ENCODE measurements at places on chromosomes 11 and 22.

DNA sequence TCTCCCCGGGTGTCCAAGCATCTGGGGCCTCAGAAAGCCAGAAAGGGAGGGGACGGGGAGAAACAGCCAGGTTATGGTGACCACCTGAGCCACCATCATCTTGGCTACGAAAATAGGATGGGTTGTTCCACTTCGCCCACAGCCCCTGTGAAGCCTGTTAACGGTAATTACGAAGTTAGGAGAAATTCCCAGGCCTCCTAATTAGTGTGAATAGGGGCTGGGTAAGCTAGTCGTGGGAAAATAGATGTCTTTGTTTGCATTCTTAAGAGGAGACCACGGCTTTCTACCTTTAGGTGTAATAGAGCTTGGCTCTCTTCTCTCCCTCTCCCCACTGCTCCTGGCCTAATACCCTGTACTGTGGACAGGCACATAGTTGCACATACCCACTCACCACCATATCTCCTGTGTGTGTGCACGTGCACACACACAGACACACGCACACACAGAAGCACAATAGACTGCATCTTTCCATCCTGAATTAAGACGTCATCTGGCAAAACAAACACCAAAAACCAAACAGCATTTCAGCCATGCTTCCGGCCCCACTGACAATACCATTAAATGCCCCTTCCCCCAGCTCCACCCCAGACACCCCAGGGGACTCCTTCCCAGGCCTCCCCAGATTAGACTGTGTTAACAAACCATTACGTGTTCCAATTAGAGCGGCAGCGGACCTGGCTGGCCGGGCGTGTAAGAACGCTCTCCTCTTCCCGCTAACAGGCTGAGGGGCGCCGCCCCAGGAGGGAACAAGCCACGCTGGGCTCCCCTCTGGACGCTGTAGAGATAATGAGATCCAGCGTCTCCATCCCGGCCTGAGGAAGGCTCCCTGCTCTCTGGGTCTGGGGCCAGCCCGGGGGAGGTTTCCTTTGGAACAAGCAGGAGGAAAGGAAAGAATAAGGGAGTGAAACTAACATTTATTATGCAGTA lies 72.8 kb downstream of the TP53I11 start:
- no peak for DNase-seq

- DNase-seq = no peak
Observed at GRCh38 chr22:44881624-44882023, 128.2 kb downstream of the PHF21B start.

DNA sequence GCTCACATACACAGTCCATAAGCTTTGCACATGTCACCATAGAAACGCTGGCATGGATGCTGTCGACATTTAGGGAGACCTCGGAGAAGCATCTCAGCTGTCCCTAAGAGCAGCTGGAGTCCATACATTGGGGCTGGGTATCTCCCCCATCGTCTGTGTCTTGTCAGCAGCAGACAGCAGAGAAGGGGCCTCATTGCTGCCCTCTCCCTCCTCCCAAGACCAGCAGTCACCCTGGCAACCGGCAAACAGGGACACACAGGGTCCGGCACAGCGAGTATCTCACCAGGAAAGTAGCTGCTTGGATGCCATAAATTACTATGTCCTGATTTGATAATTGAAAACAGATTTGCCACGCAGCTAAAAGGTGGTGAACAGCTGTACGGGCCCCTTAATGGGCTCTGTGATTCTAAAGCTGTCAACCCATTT lies 84.4 kb downstream of the CD44 start:
- DNase-seq = peak; percentile 81

GRCh38 chr11:61871158-61871597 lies 20.2 kb downstream of the FADS3 start:
- DNase-seq = peak; percentile 74

GRCh38 chr22:27372969-27373670 lies 428.4 kb downstream of the MN1 start:
- DNase-seq = no peak

DNA sequence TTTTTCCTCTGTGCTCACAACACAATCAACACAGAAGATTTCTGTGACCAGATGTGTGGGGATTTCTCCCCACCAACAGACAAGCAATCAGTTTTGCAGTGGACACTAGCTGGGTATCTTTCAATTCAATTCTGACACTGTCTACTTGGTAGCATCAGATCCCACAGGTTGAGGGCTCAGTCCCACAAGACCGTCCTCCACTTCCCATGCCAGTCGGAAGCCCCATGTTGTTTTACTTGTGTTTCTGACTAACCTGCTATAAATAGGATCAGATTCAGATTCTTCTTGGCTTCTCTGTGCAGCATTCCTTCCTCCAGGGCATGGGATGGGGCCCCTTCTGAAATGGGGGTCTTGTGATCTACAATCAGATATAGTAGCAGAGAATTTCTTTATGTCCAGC lies 19.6 kb downstream of the ACER3 start:
- no peak for DNase-seq

GRCh38 chr11:81857386-81857785 lies 876.3 kb downstream of the FAM181B start:
- DNase-seq = no peak

- no peak for DNase-seq
Observed at GRCh38 chr11:83046621-83047172, 25.0 kb downstream of the RAB30 start.

GRCh38 chr11:20627701-20628100 lies 28.3 kb downstream of the SLC6A5 start:
- no peak for DNase-seq

DNA sequence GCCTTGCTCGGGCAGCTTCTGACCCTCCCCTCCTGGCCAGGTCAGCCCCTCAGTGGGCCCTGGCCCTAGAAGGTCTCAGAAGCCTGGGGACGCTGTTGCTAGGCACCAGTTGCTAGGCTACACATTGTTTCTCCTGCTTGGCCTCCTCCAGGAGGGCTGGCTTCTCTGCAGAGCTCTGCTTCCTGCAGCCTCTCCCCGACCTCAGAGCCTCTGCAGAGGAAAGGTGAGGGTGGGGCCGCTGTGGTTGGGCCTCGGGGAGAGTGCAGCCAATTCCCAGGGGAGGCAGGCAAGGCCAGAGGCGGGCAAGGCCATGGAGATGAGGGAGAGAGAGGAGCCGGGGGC lies 27.6 kb upstream of the LRRC10B start:
- no peak for DNase-seq

DNA sequence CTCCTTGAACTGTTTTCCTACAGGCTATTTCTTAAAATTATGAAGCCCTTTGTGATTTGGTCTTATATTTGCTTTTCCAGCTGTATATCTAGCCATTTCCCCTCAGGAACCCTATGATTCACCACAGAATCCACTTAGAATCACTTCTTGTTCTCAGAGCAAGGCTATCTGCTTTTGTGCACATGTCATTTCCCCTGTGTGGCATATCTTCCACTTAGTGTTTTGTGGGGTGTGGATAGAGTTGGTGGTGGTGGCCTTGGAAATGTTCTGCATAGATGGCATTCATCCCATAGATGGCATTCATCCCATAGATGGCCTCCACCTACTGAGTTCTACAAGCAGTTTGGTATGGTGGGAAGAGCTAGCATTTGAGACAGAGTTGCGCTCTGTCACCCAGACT lies 44.7 kb downstream of the SWAP70 start:
- DNase-seq = no peak

GRCh38 chr11:102886999-102887398 lies 12.2 kb upstream of the MMP12 start:
- peak; percentile 30 for DNase-seq

DNA sequence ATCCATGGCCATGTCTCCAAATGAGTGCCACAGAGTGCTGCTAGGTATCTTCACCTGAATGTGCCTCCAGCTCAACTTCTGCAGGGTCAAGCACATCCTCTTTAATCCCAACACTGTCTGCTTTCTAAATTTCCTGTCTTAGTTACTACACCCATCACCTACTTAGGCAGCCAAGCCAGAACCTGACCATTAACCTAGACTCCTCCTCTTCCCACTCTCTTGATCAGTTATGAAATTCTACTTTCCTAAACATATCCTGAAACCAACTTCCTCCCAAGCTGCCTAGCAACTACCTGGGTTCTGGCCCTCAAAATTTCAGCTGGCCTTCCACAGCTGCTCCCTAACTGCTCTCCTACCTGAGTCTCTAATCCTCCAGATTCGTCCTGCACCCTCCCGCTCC lies 22.7 kb downstream of the CADM1 start:
- no peak for DNase-seq

GRCh38 chr11:116231543-116231942 lies 541.2 kb downstream of the BUD13 start:
- DNase-seq = no peak

DNA sequence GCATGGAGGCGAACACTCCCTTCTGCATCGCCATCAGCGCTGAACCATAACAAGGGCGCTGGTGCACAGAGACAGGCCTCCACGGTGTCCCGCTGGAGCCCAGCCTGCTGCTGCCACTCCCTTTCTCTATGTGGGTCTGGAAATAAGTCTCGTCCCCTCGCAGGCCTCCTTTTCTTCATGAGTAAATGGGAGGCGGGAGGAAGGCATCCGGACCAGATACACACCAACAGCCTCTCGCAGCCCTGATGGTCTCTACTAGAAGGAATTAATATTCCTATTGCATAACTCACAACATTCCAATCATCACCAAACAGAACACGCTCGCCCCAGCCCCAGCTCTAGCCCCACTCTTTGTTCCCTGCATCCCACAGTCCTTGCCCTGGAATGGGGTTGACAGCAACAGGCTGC lies 14.9 kb downstream of the RASD2 start:
- no peak for DNase-seq

DNA sequence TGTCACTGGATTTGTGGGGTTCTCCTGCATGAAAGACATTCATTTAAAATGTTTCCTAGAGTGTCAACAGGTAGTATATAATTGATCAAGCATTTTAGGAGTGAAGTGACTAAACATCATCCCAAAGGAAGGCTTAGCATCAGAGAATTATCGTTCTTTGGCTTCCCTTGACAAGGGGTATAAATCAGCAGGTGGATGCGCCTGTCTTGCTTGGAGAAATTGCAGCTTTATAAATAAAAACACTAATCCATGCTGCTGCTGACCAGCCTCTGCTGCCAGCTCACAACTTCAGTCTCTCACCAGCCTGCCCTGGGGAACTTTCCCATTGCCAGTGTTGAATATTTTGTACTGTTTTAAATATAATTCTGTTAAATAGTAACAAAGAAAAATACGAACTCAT lies 1184.7 kb upstream of the TENM4 start:
- DNase-seq = no peak

- no peak for DNase-seq
Observed at GRCh38 chr11:116948391-116948790, 111.0 kb upstream of the APOA1 start.

DNA sequence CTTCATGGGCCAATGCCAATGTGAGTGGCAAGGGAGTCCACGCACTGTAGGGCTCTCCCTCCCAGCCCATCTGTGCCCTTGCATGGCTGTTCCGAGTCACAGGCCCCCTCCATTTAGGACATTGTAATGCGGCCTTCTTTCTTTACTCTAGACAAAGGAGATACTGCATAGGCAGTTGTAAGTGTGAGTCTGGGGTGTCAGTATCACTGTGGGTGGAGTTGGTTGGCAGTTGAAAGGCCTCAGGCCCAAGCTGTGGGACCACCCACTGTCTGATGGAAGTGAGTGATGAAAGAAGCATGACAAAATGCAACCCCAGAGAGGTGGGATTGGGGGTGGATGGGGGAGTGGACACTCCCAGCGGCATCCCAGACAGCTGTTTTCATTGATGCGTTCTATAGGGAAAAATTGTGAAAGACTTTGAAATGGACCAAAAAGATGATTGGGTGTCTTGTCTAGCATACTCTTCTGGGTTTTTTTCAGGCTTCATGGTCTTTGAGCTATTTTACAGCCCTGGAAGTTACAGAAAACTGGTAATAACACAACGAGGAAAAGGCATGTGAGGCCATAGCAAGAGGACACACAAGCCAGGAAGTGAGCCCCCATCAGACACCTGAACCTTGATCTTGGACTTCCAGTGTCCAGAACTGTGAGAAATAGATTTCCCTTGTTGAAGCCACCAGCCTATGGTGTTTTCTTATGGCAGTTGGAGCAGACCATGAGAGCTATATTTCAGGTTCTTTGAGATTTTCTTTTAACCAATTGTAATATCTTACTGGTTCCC lies 114.6 kb downstream of the NECTIN1 start:
- DNase-seq = no peak

- no peak for DNase-seq
Observed at GRCh38 chr11:110174645-110175310, 81.6 kb downstream of the ZC3H12C start.

DNA sequence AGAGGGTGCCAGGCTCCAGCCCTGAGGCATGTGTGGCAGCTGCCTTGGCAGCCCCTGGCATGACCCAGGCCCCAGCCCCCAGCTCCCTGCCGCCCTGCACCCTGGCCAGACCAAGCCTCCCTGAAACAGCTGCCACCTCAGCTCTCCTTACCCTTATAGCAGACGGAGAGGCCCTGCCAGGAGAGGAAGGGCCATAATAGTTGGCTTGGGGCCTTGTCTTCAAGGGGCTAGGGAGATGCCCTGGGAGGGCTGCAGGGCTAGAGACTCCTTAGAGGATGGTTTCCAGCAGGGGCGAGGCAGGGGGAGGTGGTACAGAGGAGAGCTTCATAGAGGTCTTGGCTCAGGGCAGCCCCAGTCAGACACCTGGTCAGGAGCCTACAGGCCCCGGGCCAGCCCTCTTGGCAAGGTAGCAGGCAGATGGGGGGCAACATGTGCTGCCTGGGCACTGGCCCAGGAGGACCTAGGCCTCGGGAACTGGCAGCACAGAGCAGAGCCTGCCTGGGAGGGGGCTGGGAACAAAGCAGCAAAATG lies 13.0 kb downstream of the SMTN start:
- no peak for DNase-seq

- no peak for DNase-seq
Observed at GRCh38 chr22:28328756-28329155, 350.9 kb downstream of the TTC28 start.

- peak; percentile 72 for DNase-seq
Observed at GRCh38 chr11:110763249-110764011, 51.2 kb upstream of the ARHGAP20 start.

DNA sequence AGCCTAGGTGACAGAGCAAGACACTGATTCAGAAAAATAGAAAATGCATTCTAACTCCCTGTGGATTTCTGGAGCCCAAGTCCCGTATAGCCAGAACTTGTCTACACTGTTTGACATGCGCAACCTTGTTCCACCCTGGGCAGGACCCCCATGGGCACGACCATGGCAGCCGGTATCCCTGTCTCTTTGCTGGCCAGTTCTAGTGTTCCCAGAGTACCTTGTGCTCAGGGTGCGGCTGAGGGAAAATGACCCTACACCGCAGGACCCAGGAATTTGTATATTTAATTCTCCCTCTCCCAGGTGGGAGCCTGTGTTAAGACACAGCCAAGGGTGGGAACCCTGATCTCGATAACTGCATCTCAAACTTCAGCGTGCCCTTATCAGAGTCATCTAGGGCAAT lies 36.7 kb upstream of the RIC3 start:
- no peak for DNase-seq

GRCh38 chr11:47177229-47177845 lies 658 bp upstream of the ARFGAP2 start:
- DNase-seq = peak; percentile 72

GRCh38 chr11:13238879-13239514 lies 38.6 kb upstream of the BMAL1 start:
- DNase-seq = no peak

- no peak for DNase-seq
Observed at GRCh38 chr22:45019861-45020655, 10.3 kb upstream of the PHF21B start.

Data from fibroblast of the conjunctiva (primary cell).